ENCODE measurements at places on chromosomes 11 and 22. TPM values are rescaled to one million over a fixed set of nuclear protein-coding genes. Genes with fewer than 3 reads are reported as not detected.

DNA sequence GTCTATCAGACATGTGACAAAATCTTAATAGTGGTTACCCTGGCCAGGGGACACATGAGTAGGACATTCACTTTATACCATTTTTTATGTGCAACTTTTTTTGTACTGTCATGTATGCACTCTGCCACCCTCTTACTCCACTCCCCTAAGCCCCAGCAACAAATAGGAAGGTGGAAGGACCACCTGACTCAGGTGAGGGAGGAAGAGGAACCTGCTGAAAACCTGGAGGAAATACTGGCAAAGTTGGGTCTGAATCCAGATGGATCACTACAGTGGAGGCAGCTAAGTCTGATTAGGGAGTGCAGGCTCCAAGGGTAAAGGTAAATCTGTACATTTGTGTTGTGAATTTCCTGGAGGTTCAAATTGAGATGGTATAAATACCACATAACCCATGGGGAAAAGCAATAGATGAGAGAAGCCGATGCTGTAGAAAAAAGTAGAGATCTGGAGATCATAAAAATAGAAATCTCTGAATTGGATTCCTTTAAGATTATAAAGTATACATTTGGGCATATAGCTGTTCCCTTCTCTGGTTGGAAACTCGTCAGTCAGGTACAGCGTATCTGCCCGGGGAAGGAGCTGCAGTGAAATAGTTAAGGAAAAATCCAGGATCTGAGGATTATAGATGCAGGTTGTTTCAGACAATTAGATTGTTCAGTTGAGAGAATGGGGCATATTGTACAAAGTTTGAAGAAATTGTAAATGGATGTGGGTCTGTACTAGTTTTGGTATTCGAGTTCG is 52.2 kb upstream of the OR9Q1 start:
- no peak for DNase-seq
- H3K4me1 ChIP-seq, result no peaks in the 10 kb centered on the region
- H3K4me3 ChIP-seq, result no peak overlapping the region

OR11H1 gene
- not detected for total RNA-seq

DNA sequence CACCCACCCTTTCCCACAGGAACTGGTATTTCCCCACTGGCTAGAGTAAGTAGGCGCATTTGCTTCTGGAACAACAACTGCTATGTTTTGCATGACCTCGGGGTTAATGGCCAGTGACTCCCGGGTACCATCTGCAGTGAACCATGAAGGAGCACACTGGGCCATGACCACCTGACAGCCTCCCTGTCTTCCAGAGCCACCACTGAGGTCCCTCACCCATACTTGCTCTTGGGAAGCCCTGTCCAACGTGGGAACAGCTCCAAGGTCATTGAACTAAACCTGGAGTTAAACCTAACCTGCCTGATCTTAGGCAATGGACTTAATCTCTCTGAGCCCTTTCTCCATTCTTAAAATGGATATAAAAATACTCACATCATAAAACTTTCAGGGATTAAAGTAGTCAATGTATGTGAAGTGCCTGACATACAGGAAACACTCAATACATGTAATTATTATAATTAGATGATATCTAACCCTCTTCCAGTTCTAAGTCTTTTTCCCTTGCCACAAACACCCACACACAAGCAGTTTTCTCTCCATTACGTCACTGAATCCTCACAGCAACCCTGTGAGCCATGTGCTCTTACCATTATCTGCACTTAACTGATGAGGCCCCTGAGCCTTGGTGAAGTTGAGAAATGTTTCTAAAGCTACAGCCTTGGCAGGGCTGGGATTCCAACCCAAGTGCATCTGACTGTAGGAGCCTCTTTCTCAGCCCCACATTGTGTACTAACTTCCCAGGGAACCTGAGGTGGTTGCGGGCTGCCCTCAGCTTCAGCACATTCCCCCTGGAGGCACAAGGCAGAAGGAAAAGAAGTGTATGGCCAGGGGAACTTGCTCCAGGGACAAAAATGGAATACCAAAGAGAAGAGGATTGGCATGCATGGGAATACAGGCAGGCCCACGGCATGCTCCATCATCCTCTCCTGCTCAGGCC is 74.5 kb upstream of the NCAM1 start:
- H3K4me3 ChIP-seq, result no peak overlapping the region
- no peaks in the 10 kb centered on the region for H3K27me3 ChIP-seq
- no peak overlapping the region for H3K27ac ChIP-seq

DNA sequence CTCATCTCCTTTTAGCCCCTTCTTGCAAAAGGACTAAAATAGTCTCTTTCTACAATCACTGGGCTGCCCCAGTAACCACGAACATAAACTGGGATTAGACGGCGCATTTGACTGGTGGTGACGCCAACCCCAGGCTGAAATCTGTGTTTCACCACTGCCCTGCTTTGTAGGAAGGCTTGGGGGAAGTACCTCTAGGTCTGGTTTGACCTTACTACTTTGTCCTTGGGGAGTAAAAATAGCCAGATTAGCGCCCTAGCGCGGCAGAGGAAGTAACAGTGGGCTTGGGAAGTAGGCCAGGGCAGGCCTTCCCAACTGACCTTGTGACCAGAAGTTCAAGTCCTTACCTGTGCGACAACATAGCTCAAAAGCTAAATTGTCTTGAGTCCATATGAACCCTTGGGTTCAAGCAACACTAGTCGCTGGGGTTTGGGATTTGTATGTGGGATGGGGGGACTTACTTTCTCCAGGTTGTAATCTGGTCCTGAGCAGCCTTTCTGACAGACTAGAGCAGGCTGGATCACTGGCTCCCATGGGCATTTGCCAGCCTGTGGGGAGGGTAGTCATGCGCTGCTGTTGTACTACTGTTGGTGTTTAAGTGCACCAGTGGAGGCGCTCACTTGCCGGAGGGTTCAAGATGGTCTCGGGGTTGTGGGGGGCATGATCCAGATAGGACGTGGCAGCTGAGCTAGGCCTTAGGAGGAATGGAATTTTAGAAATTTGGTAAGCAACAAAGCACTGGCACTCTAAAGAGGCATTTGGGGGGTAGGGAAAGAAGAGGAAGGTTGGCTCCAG is 953 bp upstream of the PACS1 start:
- H3K4me3 ChIP-seq, result peak overlapping the region; percentile 63
- peak overlapping the region; percentile 93 for H3K27ac ChIP-seq
- H3K27me3 ChIP-seq, result no peaks in the 10 kb centered on the region
- DNase-seq, result no peak
- H3K36me3 ChIP-seq, result peaks cover 52% of the 10 kb centered on the region

- H3K27me3 ChIP-seq, result no peaks in the 10 kb centered on the region
- H3K27ac ChIP-seq, result no peak overlapping the region
- no peaks in the 10 kb centered on the region for H3K4me1 ChIP-seq
- H3K4me3 ChIP-seq, result no peak overlapping the region
- no peaks in the 10 kb centered on the region for H3K36me3 ChIP-seq
Observed at GRCh38 chr11:121996574-121996973, 119.4 kb downstream of the BLID start.

CYB5R2 gene
- 14.2 TPM for total RNA-seq

GDPD4 gene
- not detected for total RNA-seq

GRCh38 chr22:37556710-37557109 is 3.6 kb upstream of the CDC42EP1 start:
- peaks cover 26% of the 10 kb centered on the region for H3K4me1 ChIP-seq
- H3K27ac ChIP-seq, result no peak overlapping the region
- no peak for DNase-seq
- H3K4me3 ChIP-seq, result no peak overlapping the region

DNA sequence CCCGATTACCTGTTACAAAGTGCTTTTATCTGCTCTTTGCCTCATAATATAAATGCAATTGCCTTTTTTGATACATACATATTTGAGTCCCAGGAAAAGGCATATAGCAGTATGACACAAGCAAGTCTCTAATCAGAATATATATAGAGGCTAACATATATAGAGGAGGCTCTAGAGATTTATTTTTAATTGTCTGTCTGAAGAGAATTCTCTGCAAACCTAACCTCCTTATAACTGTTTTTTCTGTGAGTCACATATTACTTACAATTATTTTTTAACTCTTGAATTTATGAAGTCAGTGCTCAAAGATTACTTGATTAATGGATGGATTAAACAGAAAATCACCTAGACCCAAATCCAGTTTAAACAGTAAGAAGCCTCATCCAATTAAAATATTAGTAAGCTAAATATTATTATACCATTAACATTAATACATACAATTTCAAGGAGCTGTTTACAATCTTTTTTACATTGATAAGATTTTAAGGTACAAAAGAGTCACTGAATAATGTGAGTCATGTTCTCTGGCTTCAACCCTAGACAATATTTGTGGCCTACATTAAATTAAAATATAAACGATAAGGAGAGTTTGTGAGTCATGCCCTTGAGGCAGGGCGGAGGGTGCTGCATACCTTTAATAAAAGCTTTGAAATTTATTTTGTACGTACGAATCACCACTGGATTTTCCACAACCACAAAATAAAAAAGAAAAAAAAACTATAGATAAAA is 19.2 kb upstream of the MMP13 start:
- no peaks in the 10 kb centered on the region for H3K36me3 ChIP-seq
- no peak overlapping the region for H3K4me3 ChIP-seq
- DNase-seq, result no peak

PLAAT3 gene
- 70.3 TPM for total RNA-seq

DNA sequence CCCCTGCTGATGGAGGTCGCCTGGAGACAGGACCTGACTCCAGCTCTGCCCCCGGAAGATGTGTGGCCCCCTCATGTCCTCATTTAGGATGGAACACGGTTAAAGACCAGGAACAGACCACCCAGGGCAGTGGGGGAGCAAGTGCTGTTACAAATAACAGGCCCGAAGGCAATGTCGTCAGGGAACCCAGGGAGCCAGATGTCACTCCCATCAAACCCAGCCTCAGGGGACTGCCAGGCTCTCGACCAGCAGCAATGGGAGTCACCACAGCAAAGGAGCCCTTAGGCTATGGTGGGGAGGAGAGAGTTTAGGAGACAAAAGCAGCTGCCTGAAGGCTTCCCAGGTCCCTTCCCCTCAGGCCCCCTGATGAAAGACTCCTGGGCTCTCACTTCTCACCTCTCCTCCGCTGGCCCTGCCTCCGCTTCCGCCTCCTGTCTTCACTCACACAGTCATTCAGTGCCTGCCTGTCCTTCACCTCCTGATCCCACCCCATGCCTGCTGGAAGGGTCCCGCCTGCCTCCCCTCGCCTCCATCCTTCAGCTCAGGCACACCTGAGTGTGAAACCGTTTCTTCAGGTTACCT is 4.4 kb downstream of the RPS19BP1 start:
- no peak overlapping the region for H3K27ac ChIP-seq
- no peak overlapping the region for H3K4me3 ChIP-seq
- peaks cover 51% of the 10 kb centered on the region for H3K36me3 ChIP-seq
- peaks cover 76% of the 10 kb centered on the region for H3K4me1 ChIP-seq
- no peak for DNase-seq

DNA sequence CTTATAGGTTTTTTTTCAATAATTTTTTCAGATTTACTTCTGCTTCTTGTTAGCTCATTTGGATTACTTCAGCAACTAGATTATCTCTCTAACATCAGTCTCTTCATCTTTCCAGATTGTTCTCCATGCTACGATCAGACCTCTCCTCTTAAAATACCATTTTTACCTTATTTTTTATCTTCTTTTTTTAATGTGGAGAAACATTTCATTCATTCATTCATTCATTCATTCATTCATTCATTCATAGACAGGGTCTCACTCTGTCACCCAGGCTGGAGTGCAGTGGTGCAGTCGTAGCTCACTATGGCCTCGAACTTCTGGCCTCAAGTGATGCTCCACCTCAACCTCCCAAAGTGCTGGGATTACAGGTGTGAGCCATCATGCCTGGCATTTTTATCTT is 189.4 kb downstream of the UVRAG start:
- H3K27me3 ChIP-seq, result no peaks in the 10 kb centered on the region
- peaks cover 44% of the 10 kb centered on the region for H3K36me3 ChIP-seq
- no peak overlapping the region for H3K27ac ChIP-seq
- no peak overlapping the region for H3K4me3 ChIP-seq

- H3K36me3 ChIP-seq, result no peaks in the 10 kb centered on the region
- H3K27me3 ChIP-seq, result peaks cover 3% of the 10 kb centered on the region
- no peak overlapping the region for H3K4me3 ChIP-seq
- H3K27ac ChIP-seq, result no peak overlapping the region
- no peak for DNase-seq
- peaks cover 7% of the 10 kb centered on the region for H3K4me1 ChIP-seq
Observed at GRCh38 chr11:7538031-7538430, 24.2 kb downstream of the PPFIBP2 start.

DNA sequence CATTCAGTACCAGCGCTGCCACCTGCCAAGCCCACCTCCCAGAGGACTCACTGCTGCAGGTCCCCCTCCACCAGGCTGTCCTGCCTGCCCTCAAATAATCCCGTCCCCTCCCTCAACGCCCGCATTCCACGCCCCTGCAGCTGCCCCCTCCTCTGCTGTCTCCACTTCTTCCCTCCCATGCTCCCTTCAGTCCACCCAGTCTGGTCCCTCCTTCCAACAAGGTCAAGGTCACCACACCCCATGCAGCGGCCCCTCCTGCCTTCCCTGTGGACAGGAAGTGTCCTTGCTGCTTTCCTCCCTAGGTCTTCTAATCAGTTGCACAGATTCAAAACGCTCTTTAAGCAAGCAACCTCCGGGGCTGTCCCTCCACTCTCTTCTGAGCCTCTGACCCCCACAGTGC is 12.1 kb downstream of the MACROD1 start:
- DNase-seq, result no peak
- no peaks in the 10 kb centered on the region for H3K36me3 ChIP-seq
- H3K4me3 ChIP-seq, result no peak overlapping the region

GRCh38 chr11:11860103-11860979 is 18.6 kb downstream of the USP47 start:
- no peaks in the 10 kb centered on the region for H3K36me3 ChIP-seq
- H3K27me3 ChIP-seq, result no peaks in the 10 kb centered on the region
- peaks cover 47% of the 10 kb centered on the region for H3K4me1 ChIP-seq

OR52K2 gene
- not detected for total RNA-seq

P2RX3 gene
- not detected for total RNA-seq

- no peak overlapping the region for H3K4me3 ChIP-seq
- DNase-seq, result no peak
- no peak overlapping the region for H3K27ac ChIP-seq
- no peaks in the 10 kb centered on the region for H3K36me3 ChIP-seq
- H3K4me1 ChIP-seq, result no peaks in the 10 kb centered on the region
Observed at GRCh38 chr22:28594076-28594796, 85.4 kb downstream of the TTC28 start.

IGF2 gene
- total RNA-seq, result 8.8 TPM

- H3K27ac ChIP-seq, result peak overlapping the region; percentile 44
- no peak overlapping the region for H3K4me3 ChIP-seq
- H3K27me3 ChIP-seq, result no peaks in the 10 kb centered on the region
- H3K4me1 ChIP-seq, result peaks cover 25% of the 10 kb centered on the region
Observed at GRCh38 chr22:24467340-24467739, 27.8 kb upstream of the UPB1 start.

GRCh38 chr22:50238755-50239154 is 6.1 kb downstream of the TUBGCP6 start:
- DNase-seq, result no peak
- H3K4me3 ChIP-seq, result no peak overlapping the region
- peaks cover 26% of the 10 kb centered on the region for H3K36me3 ChIP-seq
- H3K4me1 ChIP-seq, result peaks cover 31% of the 10 kb centered on the region

- H3K27ac ChIP-seq, result no peak overlapping the region
- H3K36me3 ChIP-seq, result no peaks in the 10 kb centered on the region
- no peaks in the 10 kb centered on the region for H3K4me1 ChIP-seq
- no peak overlapping the region for H3K4me3 ChIP-seq
- DNase-seq, result no peak
Observed at GRCh38 chr11:17513853-17514252, 30.4 kb downstream of the USH1C start.

Data from upper lobe of right lung (tissue), 1 donor.